ENCODE measurements at places on chromosomes 16 and 17. TPM values are rescaled to one million over a fixed set of nuclear protein-coding genes. Genes with fewer than 3 reads are reported as not detected.

DNA sequence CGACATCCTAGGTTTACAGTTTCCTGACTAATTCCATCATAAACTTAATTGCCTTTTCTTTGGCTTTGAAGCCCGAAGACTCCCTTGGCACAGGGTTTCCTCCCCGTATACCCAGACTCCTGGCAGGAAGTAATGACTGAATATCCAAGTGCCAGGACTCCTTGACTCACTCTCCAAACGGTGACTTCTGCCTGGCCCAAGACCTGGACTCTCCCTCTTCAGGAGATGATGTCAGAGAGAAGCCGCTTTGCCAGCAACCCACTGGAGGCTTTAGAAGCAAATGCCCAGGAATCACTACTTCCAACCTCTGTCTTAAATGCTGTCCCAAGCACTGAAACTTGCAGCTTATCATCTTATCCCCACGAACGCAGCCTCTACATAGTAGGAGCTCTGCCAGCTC lies 146.5 kb downstream of the RGS9 start:
- H3K27me3 ChIP-seq, result no peaks in the 10 kb centered on the region
- H3K36me3 ChIP-seq, result no peaks in the 10 kb centered on the region
- H3K4me1 ChIP-seq, result no peaks in the 10 kb centered on the region
- peak; percentile 20 for DNase-seq
- H3K27ac ChIP-seq, result no peak overlapping the region

DNA sequence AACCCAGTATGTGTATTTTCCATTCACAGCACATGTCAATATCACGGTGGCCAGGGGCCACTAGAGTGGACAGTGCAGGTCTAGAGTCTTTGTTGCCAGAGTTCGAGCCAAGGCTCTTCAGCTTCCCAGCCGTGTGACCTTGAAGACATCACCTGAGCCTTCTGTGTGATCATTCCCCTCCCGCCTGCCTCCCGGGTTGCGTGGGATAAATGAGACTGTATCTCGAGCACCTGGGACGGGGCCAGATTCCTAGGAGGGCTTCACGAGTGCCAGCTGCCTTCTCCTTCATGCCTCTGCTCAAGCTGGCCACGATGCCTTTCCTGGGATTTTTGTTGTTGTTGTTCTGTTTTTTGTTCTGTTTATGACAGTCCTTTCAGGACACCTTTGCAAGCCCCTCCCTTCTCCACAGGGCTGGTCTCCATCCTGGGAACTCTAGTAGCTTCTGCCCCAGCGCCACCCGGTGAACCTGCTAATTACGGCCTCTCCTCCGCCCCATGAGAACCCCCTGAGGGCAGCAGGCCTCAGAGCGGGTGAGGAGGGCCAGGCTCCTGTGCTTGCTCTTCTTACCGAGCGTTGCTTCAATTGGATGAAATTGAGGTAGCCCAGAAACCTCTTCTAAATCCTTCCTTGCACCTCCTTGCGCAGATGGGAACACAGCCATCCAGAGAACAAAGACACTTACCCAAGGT lies 3.9 kb downstream of the SPNS2 start:
- H3K36me3 ChIP-seq, result peaks cover under 1% of the 10 kb centered on the region
- no peak for DNase-seq
- H3K4me1 ChIP-seq, result peaks cover under 1% of the 10 kb centered on the region
- no peak overlapping the region for H3K4me3 ChIP-seq

The KRTAP9-2 gene
- not detected for total RNA-seq

GRCh38 chr16:23571895-23572294 lies 14.4 kb downstream of the UBFD1 start:
- no peak for DNase-seq
- H3K4me3 ChIP-seq, result no peak overlapping the region
- H3K4me1 ChIP-seq, result peaks cover 4% of the 10 kb centered on the region
- peaks cover 52% of the 10 kb centered on the region for H3K36me3 ChIP-seq
- no peak overlapping the region for H3K27ac ChIP-seq
- no peaks in the 10 kb centered on the region for H3K27me3 ChIP-seq

GRCh38 chr17:40598619-40599467 lies 33.6 kb upstream of the CCR7 start:
- no peaks in the 10 kb centered on the region for H3K27me3 ChIP-seq
- H3K36me3 ChIP-seq, result no peaks in the 10 kb centered on the region
- no peaks in the 10 kb centered on the region for H3K4me1 ChIP-seq
- no peak overlapping the region for H3K27ac ChIP-seq
- H3K4me3 ChIP-seq, result no peak overlapping the region
- peak; percentile 16 for DNase-seq

DNA sequence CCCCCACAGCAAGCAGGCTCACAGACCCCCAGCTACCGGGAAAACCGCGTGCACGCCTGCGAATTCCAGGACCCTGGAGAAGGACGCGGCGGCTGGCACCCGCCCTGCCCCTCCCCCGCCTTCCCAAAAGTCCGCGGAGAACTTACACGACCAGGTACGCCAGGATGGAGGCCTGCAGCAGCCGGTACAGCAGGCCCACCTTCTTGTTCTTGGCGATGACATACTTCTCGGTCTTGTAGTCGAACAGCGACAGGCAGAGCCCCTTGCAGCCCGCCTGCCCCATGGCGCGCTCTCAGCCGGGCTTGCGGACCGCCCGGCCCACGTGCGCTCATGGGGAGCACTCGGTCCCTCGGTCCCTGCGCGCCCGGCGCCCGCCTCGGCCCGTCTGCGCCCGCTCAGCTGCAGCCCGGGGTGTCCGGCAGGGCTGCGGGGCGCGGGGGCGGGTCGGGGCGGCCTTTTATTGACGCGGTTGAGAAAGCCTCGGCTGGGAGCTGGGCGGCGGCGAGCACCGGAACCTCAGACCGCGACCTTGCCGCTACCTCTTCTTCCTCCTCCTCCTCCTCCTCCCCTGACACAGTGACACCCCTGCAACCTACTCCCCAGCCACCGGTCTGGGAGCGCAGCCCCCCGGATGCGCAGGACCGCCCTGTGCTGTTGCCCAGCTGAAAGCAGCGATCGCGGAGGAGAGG lies at the start of gene P2RX5:
Gene P2RX5, minus strand, starts transcription at position 433 of the 689 bp plus-strand sequence. Its CDS starts 150 bp downstream, at position 283.
- H3K27me3 ChIP-seq, result no peaks in the 10 kb centered on the region
- peak; percentile 29 for DNase-seq
- H3K36me3 ChIP-seq, result no peaks in the 10 kb centered on the region
- H3K4me1 ChIP-seq, result no peaks in the 10 kb centered on the region
- no peak within 1 kb of the TSS for H3K27ac ChIP-seq
